ENCODE measurements at places on chromosomes 3 and 15.

GRCh38 chr15:96521386-96521785 is 190.9 kb downstream of the NR2F2 start:
- no peak for DNase-seq

- no peak for DNase-seq
Measured at GRCh38 chr3:45955017-45955647, 11.9 kb downstream of the CXCR6 start.

DNA sequence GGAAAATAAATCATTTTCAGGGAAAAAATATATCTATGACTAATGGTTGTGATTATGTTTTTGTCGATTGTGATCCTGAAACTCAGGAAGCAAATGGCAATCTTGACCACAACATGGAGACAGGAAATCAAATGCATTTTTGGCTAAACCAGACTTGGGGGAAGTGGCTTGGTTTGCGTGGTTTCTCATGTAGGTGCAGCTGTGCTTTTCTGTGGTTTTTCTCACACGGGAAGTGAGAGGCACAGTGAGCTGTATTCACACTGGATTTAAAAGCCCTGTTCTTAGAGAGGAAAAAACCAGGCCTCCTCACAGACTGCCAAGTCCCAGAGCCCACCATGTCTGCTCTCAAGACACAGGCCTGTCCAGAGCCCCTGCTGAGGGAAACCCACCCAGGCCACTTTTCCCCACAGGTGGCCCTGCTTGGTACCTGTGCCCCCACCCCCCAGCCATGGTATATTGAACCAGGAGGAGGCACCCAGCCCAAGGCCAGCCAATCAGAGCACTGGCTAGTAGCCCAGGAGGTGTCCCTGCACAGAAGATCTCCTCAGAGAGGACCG is 46.1 kb downstream of the BTD start:
- no peak for DNase-seq

- no peak for DNase-seq
Measured at GRCh38 chr3:27570421-27571106, 86.4 kb upstream of the SLC4A7 start.

DNA sequence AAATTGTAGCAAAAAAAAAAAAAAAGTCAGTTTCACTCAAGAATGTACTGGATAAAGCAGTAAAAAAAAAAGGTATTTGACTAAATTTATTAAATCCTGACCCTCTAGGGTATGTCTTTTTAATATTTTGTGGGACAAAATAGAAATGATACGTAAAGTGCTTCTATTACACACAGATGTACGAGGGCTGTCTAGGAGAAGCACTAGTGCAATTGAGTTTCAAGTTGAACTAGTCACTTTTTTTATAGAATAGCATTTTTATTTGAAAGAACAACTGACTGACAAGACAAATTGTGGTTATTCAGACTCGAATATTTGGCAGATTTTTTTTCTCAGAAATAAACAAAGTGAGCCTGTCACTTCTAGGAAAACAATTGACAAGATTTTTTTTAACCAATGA is 49.0 kb downstream of the CCDC54 start:
- DNase-seq = no peak

DNA sequence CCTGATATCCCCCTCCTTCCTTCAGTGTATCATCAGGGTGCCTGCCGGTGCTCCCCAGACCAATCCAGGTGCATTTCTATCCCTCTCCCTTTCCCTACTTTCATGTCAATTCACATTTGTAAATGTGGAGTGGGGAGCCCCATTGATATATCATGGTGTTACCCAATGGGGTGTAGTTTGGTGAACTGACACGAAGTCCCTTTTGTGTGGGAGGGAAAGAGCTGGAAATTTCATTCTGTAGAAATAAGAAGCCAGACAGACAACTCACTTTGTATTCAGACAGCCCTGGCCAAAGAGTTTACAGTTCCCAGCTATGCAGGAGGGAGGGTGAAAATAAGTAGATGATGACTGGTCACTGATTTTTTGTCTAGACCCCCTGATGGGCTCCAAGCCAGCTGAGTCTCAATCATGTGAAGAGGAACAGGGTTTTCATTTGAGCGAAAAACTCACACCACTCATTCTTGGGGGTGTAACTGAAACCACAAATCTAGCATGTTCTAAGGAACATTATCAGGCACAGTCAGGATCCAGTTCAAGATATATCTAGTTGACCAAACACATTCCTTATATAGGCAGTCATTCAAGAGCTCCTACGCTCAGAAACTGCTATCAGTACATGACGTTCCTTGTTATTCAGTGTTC is 58.9 kb downstream of the LMCD1 start:
- DNase-seq = no peak

GRCh38 chr3:123636431-123636841 is 51.6 kb upstream of the HACD2 start:
- DNase-seq = no peak

GRCh38 chr3:117633207-117633606 is 923.6 kb downstream of the TUSC7 start:
- no peak for DNase-seq

- no peak for DNase-seq
Measured at GRCh38 chr3:50100956-50101845, 12.5 kb downstream of the RBM5 start.

DNA sequence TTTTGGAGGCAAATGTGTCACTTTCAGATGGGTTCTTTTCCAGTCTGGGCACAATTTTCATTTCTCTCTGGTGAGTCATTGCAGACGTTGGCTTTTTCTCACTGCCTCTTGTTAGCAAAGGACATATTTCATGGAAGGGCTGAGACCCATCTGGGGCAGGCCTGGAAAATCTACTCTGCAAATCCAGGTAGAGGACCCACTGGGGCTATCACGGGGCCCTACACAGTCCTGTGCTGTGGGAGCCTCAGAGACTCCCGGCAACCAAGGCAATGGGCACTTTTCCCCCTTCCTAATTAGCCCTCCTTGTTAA is 58.0 kb downstream of the HRH1 start:
- DNase-seq = peak; percentile 8

DNA sequence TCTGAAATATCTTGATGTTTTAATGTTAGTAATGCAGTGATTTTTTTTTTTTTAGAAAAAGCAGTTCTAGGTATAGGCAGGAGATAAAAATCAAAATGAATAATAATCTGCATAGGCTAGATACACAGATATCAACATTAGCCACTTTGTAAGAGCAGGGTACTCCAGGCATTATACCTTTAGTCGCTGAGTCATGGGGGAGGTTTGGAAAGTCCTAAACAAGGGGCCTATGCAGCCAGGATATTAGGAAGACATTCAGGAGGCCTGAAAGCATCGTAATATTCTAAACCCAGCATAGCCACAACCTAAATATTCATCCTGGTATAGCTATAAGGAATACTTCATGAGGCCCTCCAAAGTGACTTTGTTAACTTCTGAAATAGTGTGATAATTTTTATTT is 258.1 kb upstream of the NECTIN3 start:
- DNase-seq = no peak

DNA sequence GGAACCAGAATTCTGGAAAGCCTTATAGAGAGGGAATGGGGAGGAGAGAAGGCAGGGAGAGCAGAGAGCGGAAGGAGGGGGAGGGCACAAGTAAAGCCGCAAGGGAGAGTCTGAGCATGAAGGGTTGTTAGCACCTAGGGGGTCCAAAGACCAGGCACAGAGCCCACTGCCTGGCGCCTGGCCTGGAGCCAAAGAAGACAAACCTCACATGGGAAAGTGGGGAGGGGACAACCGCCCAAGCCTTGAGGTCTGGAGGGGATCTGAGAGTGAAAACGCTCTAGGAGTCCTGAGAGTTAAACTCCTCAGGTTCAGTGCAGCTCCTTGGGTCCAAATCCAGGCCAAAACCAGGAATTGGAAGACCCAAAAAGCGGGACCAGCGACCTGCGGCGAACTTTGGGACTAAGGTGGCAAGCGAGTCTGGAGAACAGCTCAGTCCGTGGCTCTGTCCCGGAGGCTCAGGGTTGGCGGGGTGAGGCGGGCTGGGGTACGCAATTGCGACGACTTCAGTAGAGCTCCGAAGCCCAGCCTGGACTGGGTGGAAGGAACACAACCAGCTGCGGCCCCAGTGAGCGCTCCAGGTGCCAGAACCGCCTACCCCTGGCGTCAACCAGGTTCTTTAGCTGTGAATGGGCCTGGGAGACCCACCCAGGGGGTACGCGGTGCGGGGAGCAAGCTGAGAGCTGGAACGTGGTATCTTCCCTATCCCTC is 807 bp upstream of the INAFM2 start:
- no peak for DNase-seq

DNA sequence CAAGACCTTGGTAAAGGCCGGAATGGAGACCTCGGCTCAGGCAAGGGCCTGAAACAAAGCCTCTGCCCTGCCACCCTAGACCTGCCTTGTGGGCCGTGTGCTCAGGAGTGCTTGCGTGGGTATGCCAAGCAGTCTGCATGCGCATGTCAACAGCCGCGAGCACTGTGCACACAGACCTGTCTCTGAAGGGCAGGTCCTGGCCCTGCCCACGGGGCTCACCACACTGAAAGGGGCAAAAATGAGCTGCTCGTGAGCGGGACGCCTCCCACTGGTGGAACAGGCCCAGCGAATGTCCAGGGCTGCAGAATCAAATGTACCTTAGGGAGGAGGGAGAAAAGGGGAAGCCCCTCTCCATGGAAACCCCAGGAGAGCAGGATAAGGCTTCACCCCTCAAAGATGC is 44.3 kb upstream of the FGD5 start:
- DNase-seq = no peak

- DNase-seq = no peak
Measured at GRCh38 chr15:88428805-88429605, 38.2 kb downstream of the MRPL46 start.

GRCh38 chr3:9902372-9903237 is at the start of gene IL17RE:
TSS of gene IL17RE (plus strand) at chr3:9902848. CDS start at chr3:9902933, 85 bp downstream.
- DNase-seq = no peak

DNA sequence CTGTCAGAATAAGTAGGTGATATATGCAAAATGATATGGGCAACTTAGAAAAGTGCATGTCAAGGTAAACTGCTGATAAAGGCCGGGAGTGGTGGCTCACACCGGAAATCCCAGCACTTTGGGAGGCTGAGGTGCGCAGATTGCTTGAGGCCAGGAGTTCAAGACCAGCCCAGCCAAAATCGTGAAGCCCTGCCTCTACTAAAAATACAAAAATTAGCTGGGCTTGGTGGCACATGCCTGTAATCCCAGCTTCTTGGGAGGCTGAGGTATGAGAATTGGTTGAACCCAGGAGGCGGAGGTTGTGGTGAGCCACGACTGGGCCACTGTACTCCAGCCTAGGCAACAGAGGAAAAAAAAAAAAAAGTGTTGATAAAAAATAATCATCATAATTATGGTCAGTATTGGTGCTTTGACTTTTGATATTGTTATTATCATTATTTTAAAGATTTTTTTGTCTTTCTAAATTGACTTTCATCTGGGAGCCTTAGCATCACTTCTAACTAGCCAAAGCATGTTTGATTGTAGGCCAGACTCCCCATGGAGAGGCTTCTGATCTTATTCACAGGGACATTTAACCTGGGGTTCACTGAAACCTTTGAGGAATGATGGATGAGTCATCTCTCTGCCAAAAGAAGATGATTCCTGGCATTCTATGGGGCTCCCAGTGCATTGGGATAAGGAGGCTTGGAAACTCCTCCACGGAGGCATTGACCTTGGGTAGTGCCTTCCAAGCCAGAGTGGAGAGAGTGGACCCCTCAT is 5.6 kb downstream of the ZBTB38 start:
- no peak for DNase-seq

DNA sequence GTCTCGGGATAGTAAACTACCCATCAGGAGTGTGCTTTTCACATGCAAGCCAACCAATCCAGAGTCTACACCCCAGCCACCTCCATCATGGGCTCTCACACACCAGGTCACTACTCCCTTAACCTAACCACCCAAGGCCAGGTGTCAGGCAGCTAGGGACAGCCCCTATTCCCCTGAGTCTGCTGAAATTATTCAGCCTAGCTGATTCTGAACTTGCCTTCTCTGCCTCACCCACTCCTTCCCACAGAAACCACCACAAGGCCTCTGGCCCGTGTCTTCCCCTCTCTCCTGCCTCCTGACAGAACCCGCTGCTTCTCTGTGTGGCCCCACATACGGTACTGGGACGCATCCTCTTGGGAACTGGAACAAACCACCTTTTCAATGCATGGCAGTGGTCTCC is 82.1 kb downstream of the PCSK6 start:
- DNase-seq = no peak

- DNase-seq = no peak
Measured at GRCh38 chr3:134197681-134198261, 52.9 kb downstream of the RYK start.

- no peak for DNase-seq
Measured at GRCh38 chr15:39797407-39797806, 14.8 kb upstream of the FSIP1 start.

DNA sequence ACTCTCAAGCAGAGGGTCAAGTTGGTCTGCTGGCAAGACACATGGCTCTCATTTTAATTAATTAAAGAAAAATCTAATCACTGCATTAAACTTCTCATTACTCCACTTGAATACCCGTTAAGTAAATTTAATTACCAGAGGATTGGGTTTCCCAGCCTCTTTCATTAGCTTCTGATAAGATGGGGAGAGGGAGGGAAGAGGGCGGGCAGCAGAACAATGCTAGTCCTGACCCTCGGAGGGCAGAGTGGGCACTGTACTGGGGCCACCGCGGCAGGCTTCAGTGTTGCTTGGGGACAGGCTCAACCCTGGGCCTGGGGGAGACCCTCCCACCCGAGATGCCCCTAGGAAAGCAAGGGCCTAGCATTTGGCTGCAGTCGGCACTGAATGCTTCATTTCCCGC is 55.6 kb upstream of the LINGO1 start:
- DNase-seq = no peak

DNA sequence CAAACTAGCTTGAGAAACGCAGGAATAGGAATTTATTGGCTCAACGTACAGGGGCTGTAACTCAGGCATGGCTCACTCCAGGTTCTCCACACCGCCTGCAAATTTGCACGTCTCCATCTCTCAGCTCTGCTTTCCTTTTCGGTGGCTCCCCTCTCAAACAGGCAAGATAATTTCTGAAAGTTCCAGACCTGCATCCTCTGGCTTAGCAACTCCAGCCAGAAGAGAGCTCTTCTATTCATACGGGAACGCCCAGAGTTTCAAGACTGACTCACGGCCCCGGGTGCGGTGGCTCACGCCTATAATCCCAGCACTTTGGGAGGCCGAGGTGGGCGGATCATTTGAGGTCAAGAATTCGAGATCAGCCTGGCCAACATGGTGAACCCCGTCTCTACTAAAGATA is 139.7 kb upstream of the BNIP2 start:
- DNase-seq = no peak

DNA sequence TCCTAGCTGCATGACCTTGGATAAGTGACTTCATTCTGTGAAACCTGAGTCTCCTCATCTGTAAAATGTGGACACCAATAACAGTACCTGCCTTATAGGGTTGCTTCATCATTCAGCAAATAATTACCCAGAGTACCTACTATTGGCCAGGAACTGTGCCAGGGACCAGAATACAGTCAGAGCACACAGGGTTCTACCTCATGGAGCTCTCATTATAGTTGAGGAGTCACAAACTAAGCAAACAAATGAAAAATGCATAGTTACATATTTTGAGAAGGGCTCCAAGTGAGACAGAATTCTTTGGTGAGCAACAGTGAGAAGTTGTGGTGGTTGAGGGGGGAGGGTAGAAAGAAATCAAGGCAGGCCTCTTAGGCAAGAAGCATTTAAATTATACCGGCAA is 308.6 kb upstream of the WNT5A start:
- no peak for DNase-seq

GRCh38 chr3:7249493-7250076 is 388.7 kb downstream of the GRM7 start:
- no peak for DNase-seq

Measured in T1000 (cell line).